ENCODE measurements at places on chromosomes 3 and 15.
A peak's percentile ranks its signal among the peaks of the same experiment; 100 is the strongest.

- peak; percentile 19 for DNase-seq
Measured at GRCh38 chr15:89408372-89409183, 74.0 kb upstream of the POLG start.

DNA sequence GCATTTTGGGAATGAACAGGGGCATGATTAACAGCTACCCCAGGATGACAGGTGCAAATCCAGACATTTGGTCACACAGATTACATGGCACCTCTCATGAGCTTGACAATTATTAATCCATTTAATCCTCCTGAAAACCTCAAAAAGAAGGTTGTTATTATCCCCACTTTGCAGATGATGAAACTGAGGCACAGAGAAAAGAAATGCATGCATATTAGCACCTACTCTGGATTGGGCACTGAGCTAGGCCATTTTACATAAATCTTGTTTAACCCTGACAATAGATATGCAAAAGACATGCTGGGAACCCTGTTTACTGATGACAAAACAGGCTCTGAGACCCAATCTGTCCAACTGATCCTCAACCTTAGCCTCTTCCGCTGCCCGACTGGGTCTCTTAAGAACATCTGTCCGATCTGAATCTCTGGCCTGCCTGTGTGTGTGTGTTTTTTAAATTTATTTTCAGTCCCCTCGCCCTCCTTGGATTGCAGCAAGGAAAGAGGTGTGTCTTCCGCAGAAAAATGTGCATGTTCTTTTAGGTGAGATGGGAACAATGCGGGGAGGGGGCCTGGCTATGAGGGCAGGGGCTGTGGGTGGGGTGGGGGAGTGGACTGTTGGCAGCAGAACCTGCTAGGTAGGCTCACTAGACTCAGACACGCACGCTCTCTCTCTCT is 162.5 kb downstream of the WNT7A start:
- DNase-seq = no peak

DNA sequence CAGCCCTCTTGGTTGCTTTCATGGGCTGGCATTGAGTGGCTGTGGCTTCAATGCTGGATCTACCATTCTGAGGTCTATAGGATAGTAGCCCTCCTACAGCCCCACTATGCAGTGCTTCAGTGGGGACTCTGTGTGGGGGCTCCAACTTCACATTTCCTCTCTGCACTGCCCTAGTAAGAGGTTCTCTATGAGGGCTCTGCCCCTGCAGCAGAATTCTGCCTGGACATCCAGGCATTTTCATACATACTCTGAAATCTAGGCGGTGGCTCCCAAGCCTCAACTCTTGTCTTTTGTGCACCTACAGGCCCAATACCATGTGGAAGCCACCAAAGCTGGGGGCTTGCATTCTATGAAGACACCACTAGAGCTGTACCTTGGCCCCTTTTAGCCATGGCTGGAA is 195.8 kb downstream of the IGSF11 start:
- DNase-seq = no peak

DNA sequence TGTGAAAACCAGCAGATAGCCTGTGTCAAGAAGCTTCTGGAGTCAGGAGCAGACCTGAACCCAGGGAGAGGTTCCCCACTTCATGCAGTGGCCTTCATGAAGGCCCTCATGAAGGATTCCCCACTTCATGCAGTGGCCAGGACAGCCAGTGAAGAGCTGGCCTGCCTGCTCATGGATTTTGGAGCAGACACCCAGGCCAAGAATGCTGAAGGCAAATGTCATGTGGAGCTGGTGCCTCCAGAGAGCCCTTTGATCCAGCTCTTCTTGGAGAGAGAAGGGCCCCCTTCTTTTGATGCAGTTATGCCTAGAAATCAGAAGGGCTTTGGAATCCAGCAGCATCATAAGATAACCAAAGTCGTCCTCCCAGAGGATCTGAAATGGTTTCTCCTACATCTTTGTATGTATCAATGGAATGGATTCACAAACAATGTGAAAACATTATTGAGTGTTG is 103.9 kb upstream of the CHD2 start:
- DNase-seq = no peak

GRCh38 chr15:44468709-44469385 is 41.4 kb downstream of the CTDSPL2 start:
- peak; percentile 62 for DNase-seq

- no peak for DNase-seq
Measured at GRCh38 chr15:57859130-57859685, 152.7 kb downstream of the POLR2M start.

- DNase-seq = peak; percentile 42
Measured at GRCh38 chr3:16441371-16441875, 72.1 kb downstream of the RFTN1 start.

DNA sequence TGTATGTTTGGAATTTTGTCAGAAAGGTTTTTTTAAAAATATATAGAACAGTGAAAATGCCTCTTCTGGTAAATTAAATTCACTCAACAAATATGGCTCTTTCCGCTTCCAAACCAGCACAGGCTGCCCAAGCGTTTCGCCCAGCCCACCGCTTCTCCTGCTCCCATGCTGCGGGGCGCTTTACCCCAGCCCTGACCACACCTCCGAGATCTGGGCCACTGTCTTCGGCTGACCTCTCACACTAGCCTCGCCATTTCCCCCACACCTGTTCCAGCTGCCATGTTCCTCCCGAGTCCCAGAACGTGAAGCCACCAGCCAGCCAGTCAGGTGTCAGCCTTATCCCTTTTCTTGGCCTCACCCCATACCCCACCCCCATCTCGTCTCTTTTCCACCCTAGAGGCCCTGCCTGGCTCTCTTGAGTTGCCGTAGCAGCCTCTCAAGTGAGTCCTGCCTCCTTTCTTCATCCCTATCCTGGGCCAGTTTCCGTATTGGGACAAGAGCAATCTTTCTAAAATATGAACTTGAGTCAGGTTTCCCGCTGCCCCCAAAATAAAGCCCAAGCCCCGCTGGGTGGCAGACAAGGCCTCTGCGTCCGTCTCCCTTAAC is 46.5 kb downstream of the SLC12A8 start:
- no peak for DNase-seq

DNA sequence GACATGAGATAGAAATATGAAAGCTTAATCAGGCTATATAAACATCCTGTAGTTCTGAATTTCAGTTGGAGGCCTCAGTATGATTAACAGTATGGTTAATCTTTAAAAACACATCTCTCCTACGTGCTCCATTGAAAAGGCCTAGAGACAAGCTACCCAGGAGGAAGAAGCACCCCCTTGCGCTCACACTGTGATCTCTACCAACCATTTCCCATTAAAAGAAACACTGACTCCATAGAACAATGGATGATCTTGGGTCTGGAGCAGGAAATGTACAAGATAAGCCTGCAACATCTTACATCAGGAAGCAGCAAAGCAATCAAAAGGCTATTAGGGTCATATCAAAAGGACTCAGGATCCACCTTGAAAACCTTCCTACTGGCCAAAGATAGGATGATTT is 3.4 kb upstream of the EOGT start:
- no peak for DNase-seq

- DNase-seq = peak; percentile 69
Measured at GRCh38 chr15:38085931-38086568, 151.6 kb downstream of the TMCO5A start.

DNA sequence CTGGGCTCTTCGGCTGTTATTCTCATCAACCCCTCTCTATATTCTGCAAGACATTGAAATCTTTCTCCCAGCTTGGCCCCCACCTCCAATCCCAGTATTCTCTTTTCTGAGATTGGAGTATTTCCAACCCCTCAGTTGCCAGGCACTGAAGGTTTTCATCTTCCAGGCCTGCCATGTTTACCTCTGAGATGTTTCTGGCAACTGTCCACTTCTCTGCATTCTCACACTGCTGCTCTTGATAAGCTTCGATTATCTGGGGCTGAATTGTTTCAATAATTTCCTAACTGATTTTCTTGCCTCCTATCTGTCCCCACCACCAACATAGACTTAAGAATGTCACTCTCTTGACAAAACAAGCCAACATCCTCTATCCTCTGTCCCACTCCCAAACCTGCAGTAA is 1.4 kb upstream of the GPR156 start:
- DNase-seq = peak; percentile 51

GRCh38 chr3:184914628-184915027 is 102.7 kb downstream of the VPS8 start:
- DNase-seq = peak; percentile 4

GRCh38 chr3:29991198-29991597 is 615.2 kb upstream of the TGFBR2 start:
- DNase-seq = no peak

- no peak for DNase-seq
Measured at GRCh38 chr3:153245661-153246060, 83.6 kb downstream of the RAP2B start.

DNA sequence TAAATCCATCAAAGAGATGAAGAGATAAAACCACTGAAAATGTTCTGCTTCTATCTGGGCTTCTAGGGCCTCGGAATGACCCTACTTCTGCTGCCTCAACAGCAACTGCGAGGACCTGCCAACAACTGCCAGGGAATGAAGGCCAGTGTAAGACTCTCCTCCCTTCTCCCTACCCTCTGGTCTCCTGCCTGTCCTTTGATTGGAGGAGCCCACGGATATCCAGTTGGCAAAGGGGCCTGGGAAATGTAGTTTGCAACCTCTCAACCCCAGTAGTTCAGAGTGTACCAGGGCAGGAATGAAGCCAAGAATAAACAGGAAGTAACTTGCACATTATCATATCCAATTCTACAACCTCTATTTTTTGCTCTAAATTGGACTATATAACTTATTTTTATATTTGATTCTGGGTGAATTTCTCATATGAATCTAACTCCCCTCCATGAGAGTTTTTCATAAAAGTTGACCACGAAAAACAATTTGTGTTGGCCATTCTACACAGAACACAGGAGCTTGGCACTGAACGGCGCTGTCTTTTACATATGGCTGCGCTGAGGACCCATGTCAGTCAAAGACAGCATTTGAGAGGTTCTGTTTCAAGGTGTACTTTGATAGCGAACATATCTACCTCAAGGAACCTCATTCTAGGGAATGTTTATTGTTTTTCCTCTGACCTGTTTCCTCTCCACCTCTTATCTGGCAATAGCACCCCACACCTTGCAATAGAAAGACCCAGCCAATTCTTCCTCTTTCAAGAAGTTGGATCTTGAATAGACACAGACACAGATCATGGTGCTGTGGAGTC is 91.1 kb upstream of the RNF7 start:
- peak; percentile 29 for DNase-seq

DNA sequence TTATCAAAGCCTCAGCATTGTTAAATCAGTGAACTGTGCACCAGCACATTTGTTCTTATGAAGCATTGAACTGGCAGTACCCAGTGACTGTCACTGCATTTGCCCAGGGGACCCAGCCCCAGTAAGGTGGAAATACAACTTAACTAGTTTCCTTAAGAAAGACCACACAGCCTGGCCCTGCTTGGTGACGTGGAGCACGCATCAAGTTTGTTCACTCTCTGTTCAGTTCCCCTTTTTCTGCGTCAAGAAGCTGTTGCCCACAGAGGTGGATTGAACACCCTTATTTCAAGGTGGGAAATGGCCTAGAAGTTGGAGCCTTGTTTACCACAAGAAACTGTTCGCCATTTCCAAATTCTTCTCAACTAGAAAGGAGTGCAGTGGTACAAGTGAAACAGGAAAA is 69.9 kb upstream of the AGBL1 start:
- DNase-seq = no peak

- peak; percentile 60 for DNase-seq
Measured at GRCh38 chr3:39644176-39644575, 165.2 kb upstream of the MYRIP start.

DNA sequence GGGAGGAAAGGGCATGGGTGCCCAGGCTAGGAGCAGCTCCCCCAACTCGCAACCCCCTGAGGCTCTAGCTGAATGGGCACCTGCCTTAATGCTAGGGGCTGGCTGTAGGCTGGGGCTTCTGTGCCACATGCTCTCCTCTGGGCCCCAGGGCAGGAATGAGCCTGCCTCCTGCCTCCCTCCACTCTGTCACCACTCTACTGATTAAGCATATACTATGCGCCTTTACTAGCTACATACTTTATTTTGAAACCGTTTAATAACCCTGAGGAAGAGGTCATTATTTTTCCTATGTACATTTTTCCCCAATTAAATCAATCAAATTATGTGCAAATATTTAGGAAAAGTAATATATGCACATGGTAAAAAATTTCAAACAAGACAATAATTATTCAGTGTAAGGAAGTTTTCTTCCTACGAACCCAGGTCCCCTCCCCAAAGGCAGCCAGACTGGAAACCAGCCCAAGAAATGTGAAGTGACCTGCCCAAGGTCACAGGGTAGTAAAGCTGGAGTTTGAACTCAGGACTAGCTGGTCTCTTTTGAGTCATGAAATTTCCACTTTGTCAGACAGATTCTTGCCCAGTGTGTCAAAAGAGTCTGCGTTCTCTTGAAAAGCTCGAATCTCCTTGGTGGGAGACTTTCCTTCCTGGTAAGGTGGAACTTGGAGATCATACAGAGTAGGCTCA is 122.5 kb downstream of the DNAJB8 start:
- DNase-seq = no peak

- DNase-seq = no peak
Measured at GRCh38 chr3:94645790-94646189, 582.9 kb downstream of the NSUN3 start.

DNA sequence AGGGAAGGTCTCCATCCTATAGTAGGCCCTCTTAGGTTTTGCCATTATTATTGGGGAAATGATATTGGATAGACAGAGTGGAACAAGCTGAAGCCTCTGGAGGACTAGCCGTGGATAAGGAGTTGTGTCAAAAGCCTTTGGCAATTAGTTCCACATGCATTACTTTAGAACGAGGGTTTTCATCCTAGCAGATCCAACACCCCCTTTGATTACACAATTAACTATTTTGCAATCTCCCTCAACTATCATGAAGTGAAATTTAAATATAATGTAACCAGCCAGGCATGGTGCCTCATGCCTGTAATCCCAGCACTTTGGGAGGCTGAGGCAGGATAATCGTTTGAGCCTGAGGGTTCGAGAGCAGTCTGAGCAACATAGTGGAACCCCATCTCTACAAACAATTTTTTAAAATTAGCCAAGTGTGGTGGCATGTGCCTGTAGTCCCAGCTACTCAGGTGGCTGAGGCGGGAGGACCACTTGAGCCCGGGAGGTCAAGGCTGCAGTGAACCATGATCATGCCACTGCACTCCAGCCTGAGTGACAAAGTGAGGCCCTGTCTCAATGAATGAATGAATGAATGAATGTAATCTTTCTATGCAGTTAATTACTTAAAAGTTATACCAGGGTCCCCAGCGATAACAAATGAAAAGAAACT is 56.8 kb downstream of the PXYLP1 start:
- DNase-seq = no peak

- DNase-seq = peak; percentile 51
Measured at GRCh38 chr3:52851348-52851747, 16.5 kb upstream of the MUSTN1 start.

GRCh38 chr3:120364821-120365220 is 15.7 kb upstream of the LRRC58 start:
- DNase-seq = peak; percentile 16

- DNase-seq = no peak
Measured at GRCh38 chr3:194816748-194817591, 131.3 kb downstream of the FAM43A start.
